ENCODE measurements at places on chromosomes 6 and 20.

DNA sequence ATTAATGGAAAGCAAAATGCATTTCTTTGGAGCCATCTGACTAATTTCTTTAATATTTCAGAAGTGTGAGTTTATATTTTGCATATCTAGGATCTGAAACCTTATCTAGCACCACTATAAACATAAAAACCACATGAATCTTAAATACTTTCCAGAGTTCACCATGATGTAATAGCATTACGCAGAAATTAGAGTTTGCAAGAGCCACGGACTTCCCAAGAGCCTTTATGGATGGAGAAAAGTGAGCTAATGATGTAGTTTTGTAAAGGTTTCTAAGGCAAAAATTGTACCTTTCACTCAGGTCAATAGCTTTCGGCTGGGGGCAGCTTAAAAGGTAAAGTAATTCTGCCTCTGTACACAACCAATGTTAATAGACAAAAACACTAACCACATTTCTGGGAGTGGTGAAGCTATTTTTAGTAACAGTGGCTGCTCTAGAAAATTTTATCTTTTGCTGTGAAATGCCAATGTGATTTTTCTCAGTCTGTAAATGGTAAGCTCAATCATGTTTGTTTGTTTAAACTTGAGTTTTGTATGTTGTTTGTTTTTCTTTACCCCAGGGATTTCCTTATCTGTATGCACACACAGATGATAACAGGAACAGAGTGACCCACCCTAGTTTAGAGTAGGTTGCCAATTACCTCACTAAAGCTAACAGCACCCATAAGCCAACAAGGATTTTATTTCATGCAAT is 80.5 kb downstream of the FILIP1 start:
- no peak for DNase-seq

DNA sequence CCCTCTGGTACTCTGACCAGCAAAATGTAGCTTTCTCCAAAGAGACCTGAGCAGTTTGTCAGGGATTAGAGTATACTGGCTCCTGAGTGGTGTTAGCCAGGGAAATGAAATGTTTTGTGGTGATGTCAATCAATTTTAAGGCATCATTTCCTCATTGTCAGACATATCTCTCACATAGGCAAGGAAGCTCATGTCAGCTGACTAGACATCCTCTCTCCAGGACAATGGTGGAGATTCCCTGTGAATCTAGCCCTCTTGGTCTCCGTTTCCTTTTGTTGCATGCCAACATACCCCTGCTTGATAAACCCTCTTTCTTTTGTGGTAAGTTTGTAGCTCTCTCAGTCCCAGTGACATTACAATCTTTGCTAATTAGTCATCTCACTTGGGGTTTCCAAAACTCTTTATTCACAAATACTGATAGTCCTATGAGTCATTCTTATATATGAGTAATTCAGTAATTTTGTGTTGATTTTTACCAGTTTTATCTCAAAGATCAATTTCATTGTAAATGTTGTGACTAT is 135.6 kb upstream of the PTPRK start:
- DNase-seq, result no peak

DNA sequence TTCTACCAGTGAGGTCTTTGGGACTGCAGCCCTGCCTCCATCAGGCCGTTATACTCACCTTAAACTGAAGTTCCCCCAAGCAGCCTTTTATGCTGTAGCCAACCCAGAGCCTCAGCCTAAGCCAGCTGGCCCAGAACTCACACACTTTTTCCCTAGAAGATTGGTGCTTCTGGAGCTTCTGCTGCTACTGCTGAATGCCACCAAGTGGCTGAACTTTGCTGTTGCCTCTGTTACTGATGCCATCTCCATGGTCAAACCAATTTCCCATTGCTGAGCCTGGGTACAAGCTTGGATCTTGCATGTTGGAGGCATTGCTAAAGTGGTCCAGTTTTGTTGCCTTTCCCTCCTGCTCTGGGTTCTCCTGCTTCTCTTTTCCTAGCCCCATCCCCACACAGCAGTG is 15.0 kb upstream of the TBX18 start:
- DNase-seq, result no peak

DNA sequence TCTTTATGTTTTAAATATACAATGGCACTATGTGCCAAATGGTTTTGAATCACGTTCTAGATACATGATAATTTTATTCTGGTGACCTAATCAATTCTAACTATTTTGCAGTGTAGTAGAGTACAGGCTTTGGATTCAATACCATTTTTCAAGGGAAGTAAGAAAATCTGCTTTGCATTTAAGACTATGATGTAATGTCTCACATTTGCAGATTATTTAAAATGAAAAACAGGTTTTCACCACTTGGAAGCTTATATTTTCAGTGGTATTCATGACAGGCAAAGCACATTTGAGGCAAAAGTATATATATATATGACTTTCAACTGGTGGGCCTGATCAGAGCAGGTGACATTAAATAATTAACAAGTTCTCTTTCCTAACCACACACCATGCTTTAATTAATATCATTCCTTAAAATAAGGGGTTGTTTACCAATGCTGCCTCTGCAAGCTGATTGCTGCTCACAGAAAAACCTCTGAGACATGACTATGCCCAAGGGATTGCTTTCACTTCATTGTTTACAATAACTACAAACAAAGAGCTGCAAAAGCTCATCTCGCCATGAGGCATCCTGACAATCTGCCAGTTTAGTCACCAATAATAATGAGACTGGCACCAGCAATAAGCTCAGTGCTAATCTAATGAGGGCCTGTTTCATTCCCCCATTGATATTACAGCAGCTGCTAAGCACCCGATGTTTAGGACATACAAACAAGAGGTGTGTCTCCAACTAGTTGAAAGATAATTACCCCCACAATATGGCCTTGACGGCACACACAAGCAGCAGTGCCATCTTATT is 1176.0 kb upstream of the GJE1 start:
- no peak for DNase-seq

GRCh38 chr20:55881204-55881603 is 124.1 kb downstream of the CBLN4 start:
- DNase-seq, result no peak

- DNase-seq, result no peak
Observed at GRCh38 chr6:24891004-24891403, 44.8 kb downstream of the RIPOR2 start.

GRCh38 chr6:119535332-119535731 is 185.8 kb upstream of the MAN1A1 start:
- no peak for DNase-seq

DNA sequence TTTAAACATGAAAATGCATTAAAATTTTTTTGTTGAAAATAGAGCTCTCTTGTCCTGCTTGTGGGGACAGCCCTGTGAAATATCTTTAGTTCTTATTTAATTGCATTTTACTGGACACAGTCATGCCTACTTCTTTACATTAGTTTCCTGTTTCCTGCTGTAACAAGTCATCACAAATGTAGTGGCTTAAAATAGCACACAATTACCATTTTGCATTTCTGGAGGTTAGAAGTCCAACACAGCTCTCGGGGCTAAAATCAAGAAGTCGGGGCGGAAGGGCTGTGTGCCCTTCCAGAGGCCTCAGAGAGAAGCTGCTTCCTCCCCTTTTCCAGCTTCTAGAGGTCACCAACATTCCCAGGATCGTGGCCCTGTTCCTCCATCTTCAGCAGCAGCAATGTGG is 29.4 kb downstream of the PNLDC1 start:
- DNase-seq, result no peak

DNA sequence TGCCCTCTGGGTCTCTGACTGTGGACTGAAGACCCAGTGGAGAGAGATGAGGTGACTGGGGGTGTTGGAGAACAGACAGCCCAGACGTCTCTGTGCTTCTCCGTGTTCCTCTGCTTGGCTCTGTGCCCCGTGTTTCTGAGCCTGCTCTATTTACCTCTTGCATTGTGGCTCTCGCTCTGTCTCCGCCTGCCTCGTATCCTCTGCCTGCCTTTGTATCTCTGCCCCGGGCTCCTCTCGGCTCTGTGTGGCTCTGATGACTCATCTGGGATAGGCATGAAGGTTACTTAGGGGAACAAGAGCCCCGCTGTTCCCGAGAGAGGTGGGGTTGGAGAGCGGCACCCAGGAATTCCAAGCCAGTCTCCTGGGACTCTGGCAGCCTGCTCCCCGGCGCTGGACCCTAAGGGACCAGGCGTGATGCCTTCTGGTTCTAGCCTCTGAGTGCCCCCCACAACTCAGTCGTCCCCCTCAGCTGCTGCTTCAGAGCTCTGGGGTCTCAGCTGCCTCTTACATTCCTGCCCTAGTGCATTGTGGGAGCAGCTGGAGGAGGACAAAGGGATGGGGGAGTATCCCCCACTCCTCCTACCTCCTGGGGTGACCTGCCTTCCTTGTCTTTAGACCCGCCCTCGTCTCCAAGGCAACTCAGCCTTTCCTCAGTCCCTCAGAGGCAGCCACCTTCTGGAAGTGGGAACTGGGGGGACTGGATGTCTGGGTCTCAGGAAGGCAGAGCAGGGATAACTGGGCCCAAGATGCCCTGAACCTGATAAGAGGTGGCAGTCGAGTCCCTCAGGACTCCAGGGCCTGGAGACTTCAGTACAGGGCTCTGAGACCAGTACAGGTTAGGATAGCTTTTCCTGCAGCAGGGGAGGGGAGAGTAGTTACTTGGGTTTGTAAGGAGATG is 1.9 kb downstream of the DDR1 start:
- DNase-seq, result no peak

- DNase-seq, result no peak
Observed at GRCh38 chr6:107122748-107123147, 7.4 kb upstream of the BEND3 start.

- no peak for DNase-seq
Observed at GRCh38 chr20:4008877-4009276, 6.5 kb downstream of the RNF24 start.

- no peak for DNase-seq
Observed at GRCh38 chr6:73388433-73388799, 6.2 kb upstream of the DDX43 start.

- DNase-seq, result no peak
Observed at GRCh38 chr6:41100871-41101287, 28.1 kb downstream of the NFYA start.

GRCh38 chr6:56246541-56246880 is 869 bp downstream of the COL21A1 start:
- DNase-seq, result no peak

DNA sequence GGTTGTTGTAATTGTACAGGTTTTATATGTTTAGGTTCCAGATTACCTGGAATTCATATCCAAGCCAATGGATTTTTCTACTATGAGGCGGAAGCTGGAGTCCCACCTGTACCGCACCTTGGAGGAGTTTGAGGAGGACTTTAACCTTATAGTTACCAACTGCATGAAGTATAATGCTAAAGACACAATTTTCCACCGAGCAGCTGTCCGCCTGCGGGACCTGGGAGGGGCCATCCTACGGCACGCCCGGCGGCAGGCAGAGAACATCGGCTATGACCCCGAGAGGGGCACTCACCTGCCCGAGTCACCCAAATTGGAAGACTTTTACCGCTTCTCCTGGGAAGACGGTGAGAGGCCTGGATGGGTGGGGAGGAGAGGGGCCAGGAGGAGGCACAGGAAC is 13.6 kb downstream of the BRPF3 start:
- no peak for DNase-seq

GRCh38 chr6:38271081-38271480 is 368.6 kb downstream of the BTBD9 start:
- no peak for DNase-seq

DNA sequence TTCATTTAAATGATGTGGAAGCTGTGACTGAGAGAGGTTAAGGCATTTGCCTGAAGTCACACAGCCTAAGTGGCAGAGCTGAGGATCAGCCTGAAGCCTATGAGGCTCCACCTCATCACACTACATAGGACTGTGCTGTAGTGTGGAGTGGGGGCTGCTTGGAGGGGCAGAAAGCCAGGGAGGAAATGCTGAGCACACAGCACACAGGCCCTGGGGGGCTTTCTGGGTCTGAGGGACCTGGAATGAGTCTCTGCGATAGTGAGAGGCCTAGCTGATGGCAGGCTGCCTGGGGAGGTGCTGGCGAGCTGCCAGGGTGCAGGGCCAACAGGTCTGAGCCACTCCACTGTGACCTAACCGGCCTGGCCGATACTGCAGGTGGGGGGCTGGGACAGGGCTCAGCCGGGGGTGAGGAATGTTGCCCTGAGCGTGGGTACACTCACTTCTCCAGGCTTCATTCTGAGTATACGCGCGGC is 2.2 kb upstream of the ARHGAP40 start:
- no peak for DNase-seq

- no peak for DNase-seq
Observed at GRCh38 chr6:152378169-152378568, 259.0 kb downstream of the SYNE1 start.

DNA sequence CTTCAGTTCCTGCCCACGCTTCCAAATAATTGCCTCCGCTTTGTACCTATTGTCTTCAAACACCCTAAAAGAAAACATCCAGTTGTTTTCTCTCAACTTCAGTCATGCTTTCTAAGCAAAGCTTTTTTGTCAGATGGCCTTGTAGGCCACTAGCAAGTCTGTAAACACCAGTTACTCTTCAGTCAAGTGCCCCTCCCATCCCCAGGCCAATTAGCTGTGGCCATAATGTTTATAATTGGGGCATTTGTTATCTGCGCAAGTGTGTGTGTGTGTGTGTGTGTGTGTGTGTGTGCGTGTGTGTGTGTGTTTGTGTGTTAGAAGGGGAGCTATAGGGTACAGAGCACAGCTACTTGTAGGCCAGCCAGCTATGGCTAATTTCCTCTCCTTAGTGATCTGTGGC is 272.4 kb upstream of the MARCKS start:
- no peak for DNase-seq

DNA sequence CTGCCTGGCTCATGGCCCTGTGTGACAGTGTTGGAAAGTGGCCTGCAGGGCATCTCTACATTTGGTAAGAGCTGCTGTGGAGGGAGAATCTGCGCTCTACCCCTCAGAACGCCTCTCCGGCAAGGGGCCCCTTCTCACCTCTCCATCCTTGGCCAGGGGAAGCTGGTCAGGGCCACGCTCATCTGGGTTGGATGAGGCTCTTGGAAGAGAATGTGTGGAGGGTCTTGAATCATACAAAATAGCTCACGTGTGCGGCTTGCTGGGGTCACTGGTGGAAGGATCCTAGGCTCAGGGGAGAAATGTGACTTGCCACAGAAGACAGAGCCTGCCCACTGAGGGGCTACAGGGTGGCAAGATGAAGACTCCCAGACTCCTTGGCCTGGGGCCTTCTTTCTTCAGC is 105.0 kb downstream of the SCML4 start:
- DNase-seq, result no peak

DNA sequence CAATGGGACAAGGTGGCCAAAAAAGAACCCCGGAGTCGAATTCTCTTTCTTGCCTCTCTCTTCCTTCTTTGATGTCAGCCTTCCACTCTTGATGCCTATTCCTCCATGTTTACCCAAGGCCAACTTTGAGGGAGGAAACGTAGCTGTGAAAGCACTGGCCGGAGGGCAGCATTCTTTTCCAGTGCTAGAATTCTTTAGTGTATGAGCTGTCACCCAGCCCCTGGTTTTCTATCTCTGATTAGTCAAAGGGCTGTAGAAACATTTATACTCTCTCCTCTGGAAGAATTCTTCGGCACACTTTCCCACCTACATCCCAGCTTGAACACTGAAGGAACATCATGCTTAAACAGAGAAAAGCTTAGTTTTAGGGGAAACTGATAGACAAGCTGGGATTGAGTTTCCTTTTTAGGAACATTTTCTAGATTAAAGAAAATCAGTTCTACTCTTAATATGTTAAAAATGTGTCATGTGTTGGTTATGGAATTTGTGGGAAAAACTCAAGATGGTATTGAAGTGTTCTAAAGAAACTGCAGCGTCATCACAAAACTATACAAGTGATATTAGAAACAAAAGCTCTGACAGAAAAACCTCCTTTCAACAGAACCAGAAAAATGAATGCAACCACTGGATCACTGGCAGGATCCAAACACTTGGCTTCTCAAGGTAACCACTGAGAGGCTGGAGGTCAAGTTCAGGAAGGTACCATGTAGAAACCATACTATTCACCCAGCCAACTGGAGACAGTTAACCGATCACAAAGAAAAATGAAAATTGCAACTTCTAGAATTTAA is 20.7 kb upstream of the UTRN start:
- no peak for DNase-seq

Data from activated T-helper 1 cell treated with Interleukin-2 at 50 U/mL for 16 hours (primary cell).